ENCODE measurements at places on chromosomes 1 and 21. TPM values are rescaled to one million over a fixed set of nuclear protein-coding genes. Genes with fewer than 3 reads are reported as not detected.

Gene KIF26B
- total RNA-seq: 11.4 TPM

Gene GJA5
- 1.6 TPM for total RNA-seq

Gene CHI3L2
- total RNA-seq: 0.41 TPM

Gene ACTN2
- 33.8 TPM for total RNA-seq

Gene MTMR11
- 2.0 TPM for total RNA-seq

Gene FCRL1
- not detected for total RNA-seq

Gene GABRD
- 2.0 TPM for total RNA-seq

All from frontal cortex (tissue), 4 donors.